Fibroblast of skin of right quadriceps (primary cell): ENCODE measurements at places on chromosomes 6 and 20.

GRCh38 chr20:4081421-4081820 lies 66.1 kb upstream of the RNF24 start:
- no peak for DNase-seq

DNA sequence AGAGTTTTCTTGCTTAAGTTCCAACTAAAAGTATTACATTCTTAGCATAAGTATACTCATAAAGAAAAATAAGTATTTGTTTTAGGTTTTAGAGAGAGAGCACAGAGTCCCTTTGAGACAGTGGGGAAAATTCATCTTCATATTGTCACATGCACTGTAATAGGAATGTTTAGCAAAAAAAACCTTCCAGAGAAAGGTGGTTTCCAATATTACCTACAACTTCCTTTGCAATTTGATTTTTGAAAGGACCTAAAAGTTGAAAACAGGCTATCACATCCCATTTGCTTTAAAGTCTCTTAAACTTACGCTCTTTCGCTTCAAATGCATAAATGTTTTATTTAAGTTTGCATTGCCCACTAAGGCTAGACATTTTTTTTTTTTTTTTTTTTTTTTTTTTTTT lies 86.4 kb downstream of the OPRM1 start:
- DNase-seq: no peak

DNA sequence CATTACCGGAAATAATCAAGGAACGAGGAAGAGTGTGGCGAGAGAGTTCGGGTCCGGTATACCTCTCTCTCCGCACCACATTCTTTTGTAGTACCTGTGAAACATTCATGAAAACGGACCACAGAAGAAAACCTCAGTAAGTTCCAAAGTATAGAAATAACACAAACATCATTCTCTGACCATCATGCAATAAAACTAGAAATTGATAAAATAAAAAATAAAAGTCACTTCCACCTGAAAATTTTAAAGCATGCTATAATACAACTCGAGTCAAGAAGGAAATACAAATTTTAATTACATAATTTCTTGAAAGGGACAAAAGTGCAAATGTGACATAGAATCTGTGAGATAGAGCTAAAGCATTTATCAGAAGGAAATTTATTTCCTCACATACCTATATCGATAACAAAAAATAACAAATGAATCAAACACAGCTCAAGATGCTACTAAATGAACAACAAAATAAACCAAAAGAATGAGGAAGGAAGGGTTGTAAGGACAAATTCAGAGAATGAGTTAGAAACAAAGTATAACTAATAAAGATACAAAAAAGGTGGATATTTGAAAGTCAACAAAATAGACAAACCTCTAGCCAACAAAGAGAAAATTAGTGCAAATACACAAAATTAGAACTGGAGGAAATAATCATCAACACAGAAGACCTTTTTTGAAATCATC lies 84.2 kb downstream of the TRIM27 start:
- no peak for DNase-seq

- DNase-seq: no peak
Observed at GRCh38 chr6:85496856-85497255, 47.0 kb downstream of the NT5E start.

GRCh38 chr6:124066946-124067552 lies 263.4 kb downstream of the NKAIN2 start:
- DNase-seq: no peak

DNA sequence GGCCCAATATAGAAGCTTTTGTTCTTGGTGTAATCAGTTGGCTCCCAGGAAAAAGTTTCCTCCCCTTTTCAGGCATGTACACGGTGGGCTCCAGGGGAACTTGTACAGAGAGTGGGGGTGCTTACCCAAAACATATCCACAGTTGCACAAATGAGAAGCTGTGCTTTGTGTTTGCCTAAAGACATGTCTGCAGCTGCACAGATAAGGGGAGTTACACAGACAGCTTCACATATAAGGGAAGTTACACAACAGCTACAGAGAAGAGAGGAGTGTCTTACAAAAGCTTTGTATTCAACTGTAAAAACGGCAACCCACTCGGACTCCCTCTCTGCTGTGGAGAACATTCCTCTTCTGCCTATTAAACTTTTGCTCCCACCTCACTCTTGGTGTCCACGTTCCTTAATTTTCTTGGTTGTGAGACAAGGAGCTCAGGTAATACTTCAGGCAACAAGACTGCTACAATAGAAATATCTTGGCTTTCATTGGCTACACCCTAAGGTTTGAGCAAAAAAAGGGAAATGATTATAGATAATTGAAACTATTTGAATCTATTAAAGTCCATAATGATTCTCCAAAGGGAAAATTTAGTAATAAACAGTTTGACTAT lies 7.4 kb upstream of the PNRC1 start:
- DNase-seq: no peak

- peak; percentile 20 for DNase-seq
Observed at GRCh38 chr6:30231067-30231466, 17.9 kb upstream of the TRIM26 start.

DNA sequence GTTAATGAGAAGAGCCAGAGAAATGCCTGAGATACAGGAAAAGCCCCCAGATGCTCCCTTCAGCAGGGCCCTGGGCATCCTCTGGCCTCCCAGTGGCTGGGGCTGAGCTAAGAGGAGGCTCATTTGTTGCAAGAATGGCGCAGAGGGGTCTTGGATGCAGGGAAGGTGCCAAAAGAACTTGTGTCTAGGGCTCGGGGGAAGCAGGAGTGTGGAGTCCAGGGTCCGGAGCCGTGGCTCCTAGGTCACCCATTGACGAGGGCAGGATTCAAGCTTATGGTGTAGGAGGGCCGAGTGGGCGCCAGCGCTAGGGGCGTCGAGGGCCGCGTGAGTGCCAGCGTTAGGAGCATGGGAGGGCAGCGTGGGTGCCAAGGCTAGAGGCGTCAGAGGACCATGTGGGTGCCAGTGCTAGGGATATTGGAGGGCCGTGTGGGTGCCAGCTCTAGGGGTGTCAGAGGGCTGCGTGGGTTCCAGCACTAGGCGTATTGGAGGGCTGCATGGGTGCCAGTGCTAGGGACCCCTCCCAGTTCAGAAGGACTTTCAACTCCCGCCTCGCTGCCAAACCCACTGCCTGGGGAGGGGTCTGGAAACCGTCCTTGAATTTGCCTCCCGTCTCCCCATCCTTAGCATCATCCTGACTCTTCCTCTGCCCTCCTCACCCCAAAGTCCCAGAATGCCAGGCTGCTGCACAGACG lies 250.5 kb upstream of the AFDN start:
- DNase-seq: no peak

DNA sequence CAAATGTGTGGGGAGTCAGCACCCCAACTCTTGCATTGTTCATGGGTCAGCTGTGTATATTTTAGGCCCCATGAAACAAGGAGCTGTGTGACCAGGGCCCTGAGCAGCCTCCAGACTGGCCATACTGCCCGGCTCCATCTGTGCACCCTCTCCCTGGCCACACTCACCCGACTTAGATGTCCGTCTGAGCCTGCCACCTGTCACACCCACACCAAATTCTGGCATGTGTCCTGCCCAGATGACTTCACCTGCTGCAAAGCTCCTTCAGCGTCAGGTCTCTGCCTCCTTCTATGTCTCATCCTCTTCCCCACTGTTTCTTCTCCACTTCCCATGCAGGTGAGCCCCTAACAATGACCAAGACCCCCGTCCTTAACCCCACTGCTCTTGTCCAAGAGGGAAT lies 88.1 kb upstream of the THBS2 start:
- no peak for DNase-seq

DNA sequence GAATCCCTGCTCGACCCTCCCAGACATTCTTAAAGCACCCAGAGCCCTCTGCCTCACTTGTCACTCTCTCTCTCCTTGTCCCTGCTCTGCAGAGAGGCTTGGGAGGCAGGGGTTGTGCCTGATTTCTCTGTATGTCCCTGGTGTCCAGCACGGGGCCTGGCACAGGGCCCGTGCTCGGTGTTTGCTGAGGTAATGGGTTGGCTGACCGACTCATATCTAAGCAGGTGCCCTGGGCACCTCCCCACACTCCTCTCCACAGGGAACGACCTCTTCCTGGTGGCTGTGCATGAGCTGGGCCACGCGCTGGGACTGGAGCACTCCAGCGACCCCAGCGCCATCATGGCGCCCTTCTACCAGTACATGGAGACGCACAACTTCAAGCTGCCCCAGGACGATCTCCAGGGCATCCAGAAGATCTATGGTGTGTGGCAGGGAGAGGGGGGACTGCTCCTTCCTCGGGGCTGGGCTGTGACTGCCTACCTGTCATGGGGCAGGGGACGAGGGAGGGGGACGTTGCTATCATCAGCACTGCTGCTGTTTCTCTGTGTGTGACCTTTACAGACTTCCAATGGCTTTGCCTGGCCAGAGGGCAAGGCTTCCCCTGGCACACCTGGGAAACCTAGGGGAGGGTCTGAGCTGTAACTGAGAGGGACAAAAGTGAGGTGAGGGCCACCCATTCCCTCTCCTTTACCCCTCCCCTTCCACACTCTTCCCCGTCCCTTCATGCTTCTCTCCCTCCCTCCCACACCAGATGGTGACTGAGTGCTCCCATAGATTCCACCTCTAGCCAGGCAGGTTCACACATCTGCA lies 14.2 kb downstream of the MMP24OS start:
- DNase-seq: no peak

DNA sequence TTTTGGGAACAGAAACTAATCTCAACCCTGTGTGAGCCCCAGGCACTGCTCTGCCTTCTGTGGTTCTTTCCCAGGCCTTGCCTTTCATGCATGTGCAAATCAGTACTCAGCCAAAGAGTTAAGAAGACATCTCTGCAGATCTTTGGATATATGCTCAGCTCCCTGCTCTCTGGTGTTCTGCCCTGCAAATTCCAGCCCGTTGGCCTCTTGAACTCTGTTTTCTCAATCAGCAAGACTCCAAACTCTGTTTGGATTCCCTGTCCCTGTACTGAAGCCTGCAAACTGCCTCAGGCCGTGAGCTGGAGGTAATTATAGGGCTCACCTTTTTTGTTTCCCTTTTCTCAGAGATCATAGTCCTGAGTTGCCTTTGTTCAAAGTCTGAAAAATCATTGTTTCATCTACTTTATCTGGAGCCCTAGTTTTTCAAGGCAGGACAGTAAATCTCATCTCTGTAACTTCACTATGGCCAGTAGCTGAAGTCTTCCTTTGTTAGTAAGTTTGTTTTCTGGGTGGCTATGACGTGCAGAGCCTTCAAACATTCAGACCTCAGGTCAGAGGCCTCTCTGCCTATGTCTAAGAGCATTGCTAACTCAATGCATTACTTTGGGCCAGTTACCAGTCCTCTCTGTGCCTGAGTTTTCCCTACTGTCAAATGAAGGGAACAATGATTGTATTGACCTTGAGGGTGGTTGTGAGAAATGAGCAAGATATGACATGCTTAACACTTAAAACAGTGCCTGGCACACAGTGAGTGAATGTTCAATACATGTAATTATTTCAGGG lies 15.9 kb upstream of the MDFI start:
- no peak for DNase-seq

DNA sequence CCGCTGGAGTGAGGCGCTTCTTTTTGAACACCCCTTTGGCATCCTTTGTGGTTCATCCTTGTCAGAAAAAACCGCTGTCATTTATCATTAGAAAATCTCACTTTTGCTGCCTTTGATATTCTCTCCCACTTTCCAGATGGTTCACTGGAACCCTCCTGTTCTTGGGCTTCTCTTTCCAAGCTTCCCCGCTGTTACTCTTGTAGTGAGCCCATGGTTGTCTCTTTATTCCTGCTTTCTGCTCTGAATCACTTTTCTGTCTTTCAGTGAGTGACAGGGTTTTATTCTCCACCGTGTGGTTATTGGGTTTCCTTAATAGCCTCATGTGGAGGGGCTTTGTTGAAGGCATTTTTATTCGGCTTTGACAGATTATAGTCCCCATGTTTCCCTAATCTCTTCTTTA lies 117.0 kb downstream of the FARS2 start:
- no peak for DNase-seq

- DNase-seq: peak; percentile 34
Observed at GRCh38 chr6:155272353-155273232, 8.8 kb downstream of the CLDN20 start.

DNA sequence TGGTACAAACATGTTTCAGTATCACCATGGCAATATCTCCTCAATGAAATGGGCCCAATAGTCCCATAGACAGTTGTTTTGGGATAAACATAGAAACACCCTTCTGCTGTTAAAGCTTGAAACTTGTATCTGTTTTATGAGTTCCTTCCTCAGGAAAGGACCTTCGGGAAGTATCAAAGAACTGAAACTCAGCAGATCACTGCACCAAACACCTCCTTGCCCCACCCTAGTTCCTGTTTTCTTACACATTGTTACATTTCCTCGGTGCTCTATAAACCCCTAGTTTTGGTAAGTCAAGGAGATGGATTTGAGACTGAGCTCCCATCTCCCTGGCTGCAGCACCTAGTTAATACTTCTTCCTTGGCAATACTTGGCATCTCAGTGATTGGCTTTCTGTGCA lies 73.8 kb upstream of the ECI2 start:
- no peak for DNase-seq

GRCh38 chr6:34953061-34954025 lies 64.3 kb downstream of the ANKS1A start:
- peak; percentile 42 for DNase-seq

- DNase-seq: no peak
Observed at GRCh38 chr6:140684776-140685550, 1310.5 kb upstream of the CITED2 start.

DNA sequence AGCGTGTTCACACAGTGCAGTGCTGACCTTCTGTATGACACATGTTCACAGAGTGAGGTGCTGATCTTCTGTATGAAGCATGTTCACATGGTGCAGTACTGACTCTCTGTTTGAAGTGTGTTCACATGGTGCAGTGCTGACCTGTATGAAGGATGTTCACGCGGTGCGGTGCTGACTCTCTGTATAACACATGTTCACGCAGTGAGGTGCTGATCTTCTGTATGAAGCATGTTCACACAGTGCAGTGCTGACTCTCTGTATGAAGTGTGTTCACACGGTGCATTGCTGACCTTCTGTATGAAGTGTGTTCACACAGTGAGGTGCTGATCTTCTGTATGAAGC lies 10.8 kb upstream of the SERPINB1 start:
- DNase-seq: no peak

DNA sequence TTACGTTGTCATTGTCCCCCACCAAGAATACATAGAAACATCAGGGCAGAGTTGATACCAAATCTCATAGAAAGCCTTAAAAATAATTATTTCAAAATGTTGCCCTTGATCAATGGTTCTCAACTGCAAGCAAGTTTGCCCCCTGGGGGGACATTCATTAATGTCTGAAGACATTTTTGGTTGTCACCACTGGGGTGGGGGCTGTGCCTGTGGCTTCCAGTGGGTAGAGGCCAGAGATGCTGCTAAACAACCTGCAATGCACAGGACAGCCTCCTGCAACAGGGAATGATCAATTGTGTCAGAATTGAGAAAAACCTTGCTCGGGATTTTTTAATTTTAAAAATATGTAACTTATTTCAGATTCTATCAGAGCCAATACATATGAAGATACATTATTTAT lies 130.6 kb upstream of the DOK5 start:
- DNase-seq: peak; percentile 48
